T-helper 17 cell (primary cell): ENCODE measurements at places on chromosomes 1 and 21.
A peak's percentile ranks its signal among the peaks of the same experiment; 100 is the strongest.

DNA sequence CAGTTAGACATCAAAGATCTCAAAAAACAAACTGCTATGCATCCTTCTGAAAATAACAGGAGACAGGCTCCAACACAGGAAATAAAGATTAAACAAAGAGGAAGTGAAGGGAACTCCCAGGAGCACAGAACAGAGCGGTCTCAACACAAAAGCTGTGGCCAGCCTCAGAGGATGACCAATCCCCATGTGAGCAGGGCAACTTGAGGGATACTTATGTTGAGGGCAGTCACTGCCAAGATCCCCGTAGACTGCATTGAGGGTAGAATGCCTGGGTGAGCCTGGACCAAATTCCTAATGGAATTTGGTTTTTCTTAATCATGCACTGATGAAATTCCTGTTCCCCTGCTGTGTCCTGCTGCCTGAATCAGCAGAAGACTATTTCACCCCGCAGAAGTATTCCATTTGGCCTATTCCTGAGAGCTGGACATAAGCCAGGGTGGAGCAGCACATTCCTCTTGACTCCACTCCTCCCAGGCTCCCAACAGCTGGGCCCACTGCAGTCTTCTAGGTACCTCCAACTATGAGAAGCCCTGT is 49.0 kb downstream of the JAK1 start:
- no peak for DNase-seq

- DNase-seq, result no peak
These were observed 21.1 kb downstream of the CLDN8 start for GRCh38 chr21:30194701-30195299.

DNA sequence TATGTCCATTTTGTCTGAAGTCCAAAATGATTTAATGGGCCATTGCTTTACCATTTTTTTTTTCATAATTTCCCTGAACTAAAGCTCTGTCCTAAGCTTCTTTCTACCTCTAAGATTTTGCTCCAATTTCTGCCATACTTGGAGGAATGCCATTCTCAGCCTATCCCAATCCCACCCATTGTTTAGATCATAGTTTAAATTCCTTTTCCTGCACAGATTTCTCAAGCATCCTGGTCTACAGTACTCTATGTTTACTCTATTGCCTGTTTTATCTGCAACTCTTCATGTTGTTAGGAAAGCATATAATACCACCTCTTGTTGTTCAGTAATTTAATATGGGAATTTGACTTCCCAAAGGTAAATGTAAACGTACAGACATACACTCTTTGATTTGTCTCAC is 30.8 kb downstream of the ADAMTS1 start:
- no peak for DNase-seq

GRCh38 chr1:68725001-68725752 is 228.3 kb upstream of the DEPDC1 start:
- no peak for DNase-seq

DNA sequence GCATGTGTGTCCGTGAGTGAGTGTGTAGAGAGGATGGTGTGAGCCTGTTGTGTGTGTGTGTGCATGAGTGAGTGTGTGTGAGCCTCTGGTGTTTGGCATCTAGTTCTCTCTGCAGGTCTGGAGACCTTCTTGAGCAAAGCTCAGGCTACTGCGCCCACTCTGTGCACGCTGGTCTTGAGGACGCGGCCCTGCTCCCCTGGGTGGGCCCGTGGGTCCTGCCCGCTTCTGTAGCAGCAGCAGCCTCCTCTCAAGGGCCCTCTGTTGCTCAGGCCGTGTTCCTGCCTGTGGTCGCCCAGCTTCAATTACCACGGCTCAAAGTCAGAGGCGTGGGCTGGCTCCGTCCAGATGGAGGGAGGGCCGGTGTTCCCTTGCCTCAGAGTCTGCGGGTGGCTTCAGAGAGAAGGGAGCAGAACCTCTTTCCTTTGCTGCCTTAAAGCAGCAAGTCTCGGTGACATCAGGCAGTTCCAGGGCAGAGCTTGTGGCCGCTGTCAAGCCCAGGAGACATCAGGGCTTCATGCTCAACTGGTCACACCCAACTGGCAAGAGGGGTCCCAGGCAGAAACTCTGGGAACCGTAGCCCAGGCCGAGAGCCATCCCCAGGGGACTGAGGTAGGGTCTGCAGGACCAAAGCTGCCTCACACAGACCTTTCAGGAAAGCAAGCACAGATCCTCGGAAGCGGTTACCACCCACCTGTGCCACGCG is 270.6 kb upstream of the VAMP3 start:
- DNase-seq, result no peak

GRCh38 chr1:221363039-221363438 is 378.9 kb downstream of the DUSP10 start:
- no peak for DNase-seq

DNA sequence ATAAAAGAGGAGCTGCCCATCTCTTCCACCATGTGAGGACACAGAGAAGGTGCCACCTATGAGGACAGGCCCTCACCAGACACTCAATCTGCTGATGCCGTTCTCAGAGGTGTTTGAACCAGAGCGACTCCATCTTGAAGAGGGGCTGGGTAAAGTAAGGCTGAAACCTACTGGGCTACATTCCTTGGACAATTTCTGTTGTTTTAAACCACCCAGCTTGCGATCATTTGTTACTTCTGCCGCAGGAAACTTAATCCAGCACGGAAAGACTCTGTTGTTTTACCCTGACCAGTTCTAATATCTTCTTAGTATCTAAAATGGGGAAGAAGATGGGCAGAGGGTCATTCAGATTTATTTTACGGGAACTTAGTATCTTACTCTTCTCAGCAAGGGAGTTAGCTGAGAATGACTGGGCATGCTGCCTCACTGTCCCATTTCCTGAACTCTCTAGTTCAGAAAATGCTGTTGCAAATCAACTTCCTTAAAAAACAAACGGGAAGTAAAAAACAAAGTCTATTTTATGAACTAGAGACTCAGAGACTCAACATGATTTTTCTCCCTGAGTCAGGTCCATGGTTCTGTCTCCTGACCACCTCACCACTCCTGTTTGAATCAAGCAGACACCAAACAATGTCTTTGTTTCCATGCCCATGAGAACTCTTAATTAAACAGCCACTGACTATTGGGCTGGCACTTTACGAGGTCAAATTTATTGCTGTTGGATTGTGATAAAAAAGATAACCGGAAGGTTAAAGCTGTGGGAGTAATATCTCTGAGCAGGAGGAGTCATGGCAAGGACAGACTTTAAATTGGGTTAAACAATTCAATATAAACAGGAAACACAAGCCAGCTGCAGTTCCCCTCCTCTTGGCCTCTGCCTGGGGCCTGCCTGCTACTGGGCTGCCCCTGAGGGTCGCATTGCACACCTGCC is 23.8 kb upstream of the IFNAR1 start:
- DNase-seq, result no peak

DNA sequence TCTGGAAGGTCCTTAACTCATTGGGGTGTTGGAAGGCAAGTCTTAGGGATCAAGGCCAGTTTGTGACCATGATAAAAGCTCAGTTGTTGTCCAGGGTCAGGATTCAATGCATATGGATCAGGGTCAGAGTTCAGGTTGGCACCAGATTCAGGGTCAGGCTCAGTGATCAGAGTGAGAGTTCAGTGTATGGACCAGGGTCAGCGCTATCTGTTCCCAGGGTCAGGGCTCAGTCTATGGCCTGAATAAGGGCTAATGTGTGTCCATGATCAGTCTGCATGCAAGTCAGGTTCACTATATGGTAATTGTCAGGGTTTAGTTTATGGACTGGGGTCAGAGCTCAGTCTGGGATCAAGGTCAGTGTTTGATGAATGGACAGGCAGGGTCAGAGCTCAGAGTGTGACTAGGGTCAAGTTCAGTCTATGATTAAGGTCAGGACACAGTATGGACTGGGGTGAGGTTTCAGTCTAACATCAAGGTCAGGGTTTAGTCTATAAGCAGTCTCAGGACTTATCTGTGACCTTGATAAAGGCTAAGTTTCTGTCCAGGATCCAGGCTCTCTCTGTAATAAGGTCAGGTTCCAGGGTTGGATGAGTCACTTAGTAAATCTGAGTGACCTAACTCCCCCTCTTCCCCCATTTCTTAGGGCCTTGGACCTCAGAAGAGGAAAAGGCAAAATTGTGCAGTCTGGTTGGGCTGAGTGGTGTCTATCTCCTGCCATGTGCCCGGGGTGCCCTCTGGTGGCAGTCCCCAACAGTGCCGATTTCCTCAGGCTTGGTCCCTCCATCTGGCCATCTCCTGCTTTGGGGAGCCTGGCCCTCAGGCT is 23.8 kb downstream of the KNCN start:
- DNase-seq, result peak; percentile 55

- DNase-seq, result no peak
These were observed 641 bp upstream of the KCNK2 start for GRCh38 chr1:215081661-215082531.

GRCh38 chr1:41432481-41433280 is 51.8 kb downstream of the EDN2 start:
- DNase-seq, result peak; percentile 34

- no peak for DNase-seq
These were observed 14.8 kb downstream of the SH3BP5L start for GRCh38 chr1:248810727-248811513.

- no peak for DNase-seq
These were observed 107.9 kb downstream of the SLC45A1 start for GRCh38 chr1:8425781-8426161.

- DNase-seq, result no peak
These were observed 11.0 kb upstream of the TNFRSF8 start for GRCh38 chr1:12052008-12052573.

GRCh38 chr21:44477131-44477530 is 21.8 kb downstream of the LRRC3 start:
- no peak for DNase-seq

- no peak for DNase-seq
These were observed 63.1 kb downstream of the LAMC2 start for GRCh38 chr1:183248989-183249691.

DNA sequence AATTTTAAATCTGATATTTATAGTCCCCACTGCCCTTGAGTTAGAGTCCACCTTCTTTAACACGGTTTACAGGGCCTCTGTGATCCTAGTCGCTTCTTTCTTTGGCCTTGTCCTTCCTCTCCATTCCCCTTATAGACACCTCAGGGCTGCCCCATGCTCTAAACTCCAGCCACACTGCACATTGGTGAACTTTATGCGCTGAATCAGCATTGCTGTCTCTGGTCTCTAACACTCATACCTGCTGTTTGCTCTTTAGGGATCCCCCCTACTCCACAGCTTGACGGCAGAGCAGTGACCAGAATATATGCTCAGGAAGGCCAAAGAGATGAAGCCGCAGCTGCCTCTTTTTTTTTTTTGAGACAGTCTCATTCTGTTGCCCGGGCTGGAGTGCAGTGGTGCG is 30.2 kb downstream of the PLEKHO1 start:
- no peak for DNase-seq

DNA sequence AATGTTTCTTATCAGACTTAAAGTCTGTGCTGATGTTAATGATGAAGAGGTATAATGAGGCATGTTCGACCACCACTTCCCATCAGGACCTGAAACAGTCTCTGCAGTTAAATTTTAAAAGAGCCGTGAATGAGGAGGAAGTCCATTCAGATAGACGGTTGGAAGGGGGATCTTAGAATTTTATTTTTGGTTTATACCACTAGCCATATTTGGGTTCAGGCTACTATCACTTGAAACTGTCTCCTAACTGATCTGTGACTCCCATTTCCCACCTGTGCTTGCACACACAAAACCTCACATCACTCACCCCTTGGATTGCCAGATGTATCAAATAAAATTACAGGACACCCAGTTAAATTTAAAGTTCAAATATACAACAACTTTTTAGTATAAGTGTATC is 9.9 kb upstream of the ANKRD13C start:
- no peak for DNase-seq

DNA sequence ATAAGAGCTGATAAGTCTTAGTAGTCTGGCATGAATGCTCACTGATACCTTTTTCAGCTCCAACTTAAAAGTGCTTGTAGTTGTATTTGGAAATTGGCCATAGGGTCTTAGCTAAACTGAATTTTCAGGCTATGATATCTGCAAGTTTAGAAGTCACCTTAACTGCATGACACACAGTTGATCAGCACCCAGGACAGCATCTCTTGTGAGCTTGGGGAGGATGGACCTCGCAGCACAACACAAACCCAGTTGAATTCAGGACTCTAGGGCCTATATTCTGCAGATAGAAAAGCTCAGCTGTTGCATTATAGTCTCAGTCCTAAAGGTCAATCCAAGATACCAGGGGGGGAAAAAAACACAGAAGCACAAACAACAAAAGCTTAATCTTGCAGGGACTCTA is 394.3 kb downstream of the KCNH1 start:
- DNase-seq, result no peak

DNA sequence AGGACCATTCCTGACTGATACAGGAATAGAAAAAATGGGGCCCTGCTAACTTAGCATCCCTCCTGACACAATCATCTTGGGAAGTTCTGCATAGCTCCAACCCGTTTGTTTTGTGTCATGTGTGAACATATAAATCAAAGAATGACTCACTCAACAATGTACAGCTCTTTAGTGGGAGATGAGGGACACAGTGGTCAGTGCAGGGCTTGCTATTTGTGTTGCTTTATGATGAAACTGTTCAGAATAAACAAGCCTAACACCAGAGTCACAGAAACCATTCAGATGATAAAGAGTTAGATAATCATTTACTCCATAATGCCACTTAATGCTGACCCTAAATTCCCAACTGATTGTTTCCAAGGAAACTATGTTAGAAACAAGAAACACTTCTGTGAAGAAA is 154.2 kb upstream of the ZNHIT6 start:
- no peak for DNase-seq

DNA sequence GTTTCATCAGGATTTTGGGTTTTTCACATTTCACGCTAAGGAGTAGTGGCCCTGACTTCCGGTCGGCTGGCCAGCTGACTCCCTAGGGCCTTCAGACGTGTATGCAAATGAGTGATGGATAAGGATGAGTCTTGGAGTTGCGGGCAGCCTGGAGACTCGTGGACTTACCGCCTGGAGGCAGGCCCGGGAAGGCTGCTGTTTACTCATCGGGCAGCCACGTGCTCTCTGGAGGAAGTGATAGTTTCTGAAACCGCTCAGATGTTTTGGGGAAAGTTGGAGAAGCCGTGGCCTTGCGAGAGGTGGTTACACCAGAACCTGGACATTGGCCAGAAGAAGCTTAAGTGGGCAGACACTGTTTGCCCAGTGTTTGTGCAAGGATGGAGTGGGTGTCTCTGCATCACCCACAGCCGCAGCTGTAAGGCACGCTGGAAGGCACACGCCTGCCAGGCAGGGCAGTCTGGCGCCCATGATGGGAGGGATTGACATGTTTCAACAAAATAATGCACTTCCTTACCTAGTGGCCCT is 23.1 kb upstream of the TNFRSF1B start:
- DNase-seq, result no peak

- no peak for DNase-seq
These were observed 101.3 kb upstream of the SLC25A33 start for GRCh38 chr1:9437961-9438430.

GRCh38 chr1:31704271-31705079 is 658 bp upstream of the COL16A1 start:
- no peak for DNase-seq

DNA sequence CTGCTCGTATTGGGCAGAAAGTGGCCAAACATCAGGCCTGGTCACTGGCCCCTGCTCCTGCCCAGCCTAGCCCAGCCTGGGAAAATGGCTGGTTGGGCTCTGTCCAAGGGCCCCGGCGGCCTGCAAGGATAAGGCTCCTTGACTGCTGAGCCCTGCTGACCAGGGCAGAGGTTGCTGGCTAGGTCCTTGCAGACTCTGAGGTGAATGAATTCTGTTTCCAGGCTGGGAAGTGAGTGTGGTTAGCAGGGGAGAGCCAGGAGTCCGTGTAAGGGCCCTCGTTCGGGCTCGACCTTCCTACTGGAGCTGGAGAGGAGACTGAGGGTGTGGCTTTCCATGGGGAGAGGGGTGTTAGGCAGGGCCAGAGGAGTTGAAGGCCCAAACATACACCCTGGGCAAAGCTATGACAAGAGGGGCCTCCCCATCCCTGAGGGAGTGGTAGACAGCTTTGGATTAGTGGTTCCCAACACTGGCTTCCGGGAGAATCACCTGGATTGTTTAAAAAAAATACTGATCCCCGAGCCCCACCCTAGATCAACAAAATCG is 20.6 kb downstream of the CSF1 start:
- no peak for DNase-seq
